ENCODE measurements at places on chromosomes 13 and 19. TPM values are rescaled to one million over a fixed set of nuclear protein-coding genes. Genes with fewer than 3 reads are reported as not detected.

CNN1 gene
- total RNA-seq = 24.1 TPM

HCST gene
- total RNA-seq = 2.4 TPM

ZNF470 gene
- 1.9 TPM for total RNA-seq

MFSD12 gene
- total RNA-seq = 42.3 TPM

TEX101 gene
- not detected for total RNA-seq

TSHZ3 gene
- total RNA-seq = 2.0 TPM

IGFL2 gene
- 0.17 TPM for total RNA-seq

OVOL3 gene
- total RNA-seq = not detected

PSPN gene
- total RNA-seq = 1.7 TPM

EPS8L1 gene
- total RNA-seq = 20.0 TPM

ANKRD24 gene
- 1.2 TPM for total RNA-seq

TINCR gene
- total RNA-seq = 0.28 TPM

INSR gene
- 13.6 TPM for total RNA-seq

ZNF154 gene
- total RNA-seq = 9.1 TPM

SLC6A16 gene
- total RNA-seq = 4.3 TPM

ATP1A3 gene
- total RNA-seq = 11.9 TPM

LILRA6 gene
- not detected for total RNA-seq

ARL11 gene
- 0.37 TPM for total RNA-seq

KLK1 gene
- not detected for total RNA-seq

ZNF419 gene
- total RNA-seq = 12.5 TPM

ACER1 gene
- not detected for total RNA-seq

MUC16 gene
- total RNA-seq = not detected

SERP2 gene
- 0.17 TPM for total RNA-seq

IL4I1 gene
- 0.73 TPM for total RNA-seq

DHX34 gene
- 34.6 TPM for total RNA-seq

CEACAM21 gene
- total RNA-seq = not detected

SIGLEC8 gene
- not detected for total RNA-seq

LYL1 gene
- total RNA-seq = 1.7 TPM

OR4F17 gene
- total RNA-seq = not detected

LSR gene
- 134 TPM for total RNA-seq

TUBA3C gene
- not detected for total RNA-seq

PCDH20 gene
- 1.4 TPM for total RNA-seq

ZNF571 gene
- total RNA-seq = 10.2 TPM

KLK14 gene
- not detected for total RNA-seq

FFAR2 gene
- not detected for total RNA-seq

ALOX5AP gene
- not detected for total RNA-seq

TMPRSS9 gene
- total RNA-seq = not detected

COX7A1 gene
- 0.18 TPM for total RNA-seq

EDDM13 gene
- total RNA-seq = not detected

TMEM150B gene
- 0.24 TPM for total RNA-seq
